ENCODE measurements at places on chromosomes 1 and 21. TPM values are rescaled to one million over a fixed set of nuclear protein-coding genes. Genes with fewer than 3 reads are reported as not detected.

- no peak for DNase-seq
Observed at GRCh38 chr1:223147873-223148272, 4.8 kb upstream of the TLR5 start.

DNA sequence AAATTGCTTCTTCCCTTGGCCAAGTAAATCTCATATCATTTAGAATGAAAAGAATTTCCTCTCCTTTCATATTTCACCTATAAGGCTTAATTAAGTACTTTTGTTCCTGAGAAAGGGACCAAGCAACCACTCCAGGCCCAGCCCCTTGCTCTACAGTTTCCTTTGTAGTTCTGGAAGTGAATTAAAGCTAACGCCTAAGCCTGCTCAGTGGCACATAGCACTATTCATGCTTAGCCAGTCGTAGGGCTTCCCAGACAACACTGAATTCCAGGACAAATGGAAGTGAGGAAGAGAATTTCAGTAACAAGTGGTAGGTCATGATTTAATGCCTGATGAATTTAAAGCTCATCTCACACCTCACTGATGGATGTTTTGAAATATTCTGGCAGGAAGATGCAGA lies 73.3 kb downstream of the RPAP2 start:
- DNase-seq = no peak

Gene PTPN22
- 57.7 TPM for total RNA-seq

Gene CNN3
- total RNA-seq = 2.3 TPM

Gene ETNK2
- total RNA-seq = 0.91 TPM
